Astrocyte of the spinal cord (primary cell): ENCODE measurements at places on chromosomes 16 and 17.

- no peak for DNase-seq
These were observed 23.9 kb downstream of the SNN start for GRCh38 chr16:11692171-11692570.

DNA sequence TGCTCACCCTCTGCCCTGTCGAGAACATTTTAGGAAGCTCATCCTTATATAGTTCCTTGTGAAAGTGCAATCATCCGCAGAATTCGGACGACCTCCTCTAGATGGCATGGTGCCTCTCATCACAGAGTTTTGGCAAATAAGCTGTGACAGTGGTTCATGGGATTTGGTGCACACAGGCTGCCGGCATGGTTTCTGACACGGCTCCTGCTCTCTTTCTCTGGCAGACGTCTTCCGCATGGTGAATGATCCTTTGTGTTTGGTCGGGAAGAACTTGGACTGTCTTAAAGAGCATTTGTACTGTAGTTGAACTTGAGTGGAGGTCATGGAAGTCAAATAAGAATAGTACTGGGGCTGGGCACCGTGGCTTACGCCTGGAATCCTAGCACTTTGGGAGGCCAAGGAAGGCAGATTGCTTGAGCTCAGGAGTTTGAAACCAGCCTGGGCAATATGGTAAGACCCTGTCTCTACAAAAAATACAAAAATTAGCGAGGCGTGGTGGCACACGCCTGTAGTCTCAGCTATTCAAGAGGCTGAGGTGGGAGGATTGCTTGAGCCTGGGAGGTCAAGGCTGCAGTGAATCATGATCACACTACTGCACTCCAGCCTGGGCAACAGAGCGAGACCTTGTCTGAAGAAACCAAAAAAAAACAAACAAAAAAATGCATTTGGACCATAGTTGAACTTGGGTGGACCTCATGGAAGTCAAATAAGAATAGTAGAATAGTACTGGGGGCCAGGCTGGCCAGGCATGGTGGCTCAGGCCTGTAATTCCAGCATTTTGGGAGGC, 34.7 kb upstream of the NAT9 start:
- DNase-seq: no peak

- DNase-seq: no peak
These were observed 4.6 kb downstream of the EMC8 start for GRCh38 chr16:85794696-85795095.

- DNase-seq: no peak
These were observed 4.9 kb upstream of the ANKFN1 start for GRCh38 chr17:56148333-56148732.

- DNase-seq: no peak
These were observed 22.8 kb upstream of the ITPRIPL2 start for GRCh38 chr16:19090916-19091315.

DNA sequence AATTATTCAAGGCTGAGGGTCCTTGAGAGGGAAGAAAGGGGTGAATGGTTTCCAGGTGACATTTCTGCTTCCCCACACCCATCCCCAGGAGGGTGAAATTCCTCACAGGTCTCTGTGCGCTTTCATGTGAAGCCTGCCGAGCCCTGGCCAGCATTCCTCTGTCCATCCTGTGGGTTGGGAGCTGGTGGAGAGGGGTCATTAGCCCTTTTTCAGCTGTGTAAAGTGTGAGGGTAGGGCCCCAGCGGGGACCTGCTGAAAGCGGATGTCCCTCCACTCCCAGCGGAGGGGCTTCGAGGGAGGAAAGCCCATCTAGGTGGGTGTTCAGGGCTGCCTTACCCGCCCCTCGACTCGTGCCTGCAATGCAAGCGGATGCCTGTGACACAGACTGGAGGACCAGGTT, 53.3 kb upstream of the DLX4 start:
- no peak for DNase-seq

GRCh38 chr17:39638317-39638716, 1.4 kb downstream of the STARD3 start:
- DNase-seq: no peak

DNA sequence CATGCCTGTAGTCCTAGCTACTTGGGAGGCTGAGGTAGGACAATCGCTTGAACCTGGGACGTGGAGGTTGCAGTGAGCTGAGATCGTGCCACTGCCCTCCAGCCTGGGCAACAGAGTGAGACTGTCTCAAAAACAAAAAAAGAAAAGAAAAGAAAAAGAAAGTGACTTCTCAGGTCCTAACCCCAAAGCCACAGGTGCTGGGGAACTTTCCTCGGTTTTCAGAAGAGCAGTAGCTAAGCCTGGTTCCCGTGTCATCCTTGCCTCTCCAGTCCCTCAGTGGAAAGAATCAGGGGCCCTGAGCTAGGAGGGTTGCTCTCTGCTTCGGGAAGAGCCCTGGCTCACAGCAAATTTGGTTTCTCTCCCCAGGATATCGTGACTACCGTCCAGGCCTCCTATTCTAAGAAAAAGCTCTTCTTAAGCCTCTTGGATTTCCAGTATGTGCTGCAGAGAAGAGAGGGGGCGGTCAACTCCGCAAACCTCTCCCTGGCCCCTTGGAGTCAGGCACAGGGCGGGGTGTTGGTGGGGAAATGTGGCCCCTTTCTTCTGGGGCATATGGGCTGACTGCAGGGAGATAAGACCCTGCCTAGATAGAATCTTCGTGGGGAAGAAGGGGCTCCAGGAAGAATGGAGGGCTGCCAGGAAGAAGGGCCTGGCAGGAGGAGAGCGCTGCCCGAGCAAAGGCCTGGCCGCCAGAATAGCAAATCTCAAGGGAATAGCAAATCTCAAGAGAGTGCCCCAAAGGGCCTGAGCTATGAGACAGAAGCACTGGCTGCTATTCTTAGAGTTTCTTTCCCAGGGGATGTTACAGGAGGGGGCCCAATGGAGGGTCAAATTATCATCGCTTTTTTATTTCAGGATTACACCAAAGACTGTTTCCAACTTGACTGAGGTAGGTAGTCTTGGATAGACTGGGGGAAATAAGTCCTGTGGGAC, 8.3 kb upstream of the NLRC5 start:
- no peak for DNase-seq

GRCh38 chr17:40366076-40366860, 1.7 kb upstream of the GJD3 start:
- DNase-seq: no peak

- no peak for DNase-seq
These were observed 18.6 kb downstream of the HNF1B start for GRCh38 chr17:37726248-37726647.

DNA sequence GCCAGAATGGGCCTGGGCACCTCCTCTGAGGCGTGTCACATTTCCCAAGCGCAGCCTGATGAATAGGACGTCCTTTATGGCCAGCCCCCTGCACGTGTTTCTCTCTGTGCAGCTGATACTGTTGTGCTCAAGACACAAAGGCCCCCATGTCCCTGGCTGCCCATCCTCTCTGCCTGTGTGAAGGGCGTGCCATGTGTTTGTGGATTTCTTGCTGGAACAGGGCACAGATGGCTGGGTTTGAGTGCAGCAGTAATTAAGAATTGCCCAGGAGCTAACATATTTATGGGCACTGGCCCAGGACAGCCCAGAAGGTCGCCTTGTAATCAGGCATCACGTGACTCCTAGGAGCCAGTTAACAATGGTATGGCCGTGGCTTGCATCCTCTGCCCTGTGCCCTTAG, 181.1 kb downstream of the CCDC182 start:
- DNase-seq: no peak

GRCh38 chr16:8370374-8371270, 219.7 kb downstream of the TMEM114 start:
- no peak for DNase-seq

GRCh38 chr17:66776999-66777688, 57.8 kb upstream of the CACNG5 start:
- no peak for DNase-seq

DNA sequence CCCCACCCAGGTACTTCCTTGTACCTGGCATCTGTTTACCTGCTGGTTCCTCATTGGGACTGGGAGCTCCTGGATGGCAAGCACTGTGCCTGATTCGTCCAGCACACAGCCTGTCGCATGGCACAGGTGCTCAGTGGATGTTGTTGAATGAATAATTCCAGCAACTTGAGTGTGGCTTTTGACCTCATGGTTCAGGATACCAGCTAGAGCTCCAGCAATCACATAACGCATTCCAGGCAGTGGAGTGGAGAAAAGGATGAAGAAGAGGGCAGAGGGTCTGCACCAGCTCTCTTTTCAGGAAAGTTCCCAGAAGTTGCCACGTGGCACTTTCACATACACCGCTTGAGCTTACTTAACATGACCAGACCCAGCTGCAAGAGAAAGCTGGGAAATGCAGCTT, 1.3 kb upstream of the CAMKK1 start:
- DNase-seq: no peak

- no peak for DNase-seq
These were observed 431.5 kb upstream of the KIF2B start for GRCh38 chr17:53391197-53391596.
